CD4-positive, alpha-beta T cell treated with Interleukin-4 for 4 hours (primary cell): ENCODE measurements at places on chromosomes 6 and 20.

GRCh38 chr6:167153521-167153959, 4.2 kb downstream of the GPR31 start:
- peak; percentile 46 for DNase-seq

- DNase-seq, result no peak
These were observed 18.4 kb upstream of the IFNGR1 start for GRCh38 chr6:137237413-137238170.

- peak; percentile 84 for DNase-seq
These were observed 362 bp downstream of the DUSP22 start for GRCh38 chr6:292506-293192.

DNA sequence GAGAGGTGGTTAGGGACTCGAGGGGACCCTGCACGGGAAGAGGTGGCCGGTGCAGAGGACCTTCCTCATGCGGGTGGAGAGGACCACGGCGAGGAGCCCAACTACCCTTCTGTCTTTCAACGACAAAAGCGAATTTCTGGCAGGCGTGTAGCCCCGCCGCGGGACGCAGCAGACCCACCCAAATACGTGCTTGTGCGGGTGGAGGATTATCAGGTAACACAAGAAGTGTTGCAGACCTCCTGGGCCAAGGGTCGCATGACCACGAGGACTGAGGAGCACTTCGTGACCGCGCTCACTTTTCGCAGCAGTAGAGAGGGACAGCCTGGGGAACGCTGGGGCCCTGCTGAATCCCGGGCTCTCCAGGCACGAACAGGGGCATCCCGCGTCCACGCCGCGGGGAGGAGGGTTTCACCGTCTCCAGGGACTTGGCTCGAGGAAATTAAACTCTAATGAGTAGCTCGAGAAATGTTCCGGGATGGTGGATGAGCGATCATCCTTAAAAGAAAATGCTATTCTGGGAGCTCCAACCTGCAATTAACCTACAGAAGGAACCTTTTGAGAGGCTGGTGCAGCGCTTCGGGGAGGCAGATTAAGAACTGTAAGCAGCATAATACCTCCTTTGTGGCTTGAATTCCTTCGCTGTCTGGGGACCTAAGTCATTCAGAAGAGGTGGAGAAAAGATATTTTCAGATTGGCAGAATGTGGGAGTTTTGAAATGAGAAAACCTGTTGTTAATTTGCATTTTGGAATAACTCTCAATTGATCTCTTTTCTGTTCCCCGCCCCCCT, 804 bp downstream of the C6orf141 start:
- no peak for DNase-seq

GRCh38 chr6:168783720-168784119, 342.7 kb downstream of the SMOC2 start:
- DNase-seq, result no peak

DNA sequence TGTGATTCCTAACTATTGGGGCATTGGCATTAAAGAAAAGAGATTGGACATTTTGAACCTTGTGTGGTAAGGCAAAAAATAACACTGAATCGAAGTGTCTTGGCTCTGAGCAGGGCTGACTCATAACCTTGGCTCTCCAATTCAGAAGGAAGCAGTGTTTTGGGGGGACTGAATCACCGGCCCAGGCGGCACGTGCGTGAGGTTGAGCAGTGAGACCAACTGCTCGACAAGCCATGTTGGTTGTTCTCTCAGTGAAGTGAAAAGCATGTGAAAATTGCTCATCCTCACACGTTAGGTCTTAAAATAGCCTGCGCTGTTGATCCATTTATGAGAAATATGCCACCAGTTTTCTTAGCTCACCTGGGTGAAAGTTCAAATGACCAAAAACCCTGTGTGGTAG, 137.8 kb upstream of the SPACA1 start:
- DNase-seq, result no peak

DNA sequence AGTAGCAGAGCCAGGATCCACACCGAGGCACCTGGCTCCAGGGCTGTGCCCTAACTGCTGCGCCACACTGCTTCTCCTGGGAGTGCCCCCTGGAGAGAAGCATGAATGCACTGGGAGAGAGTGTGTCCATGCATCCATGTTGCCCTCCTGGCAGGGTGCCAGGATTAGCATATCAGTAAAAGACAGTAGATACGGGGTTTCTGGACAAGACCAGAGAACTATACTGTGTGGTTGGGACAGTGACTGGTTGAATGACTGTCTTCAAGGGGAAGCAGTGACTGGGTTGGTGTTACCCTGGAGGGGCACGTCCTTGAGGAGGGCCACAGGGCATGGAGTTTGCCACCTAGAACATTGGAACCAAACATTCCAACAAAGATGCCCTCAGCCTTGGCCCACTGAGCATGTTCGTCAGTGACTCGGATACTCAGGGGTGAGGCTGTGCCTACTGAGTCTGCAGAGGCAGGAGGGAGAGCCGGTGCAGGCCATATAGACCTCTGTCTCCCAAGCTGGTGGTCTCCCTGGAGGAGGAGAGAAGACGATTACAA, 288.8 kb downstream of the CDC5L start:
- DNase-seq, result no peak

DNA sequence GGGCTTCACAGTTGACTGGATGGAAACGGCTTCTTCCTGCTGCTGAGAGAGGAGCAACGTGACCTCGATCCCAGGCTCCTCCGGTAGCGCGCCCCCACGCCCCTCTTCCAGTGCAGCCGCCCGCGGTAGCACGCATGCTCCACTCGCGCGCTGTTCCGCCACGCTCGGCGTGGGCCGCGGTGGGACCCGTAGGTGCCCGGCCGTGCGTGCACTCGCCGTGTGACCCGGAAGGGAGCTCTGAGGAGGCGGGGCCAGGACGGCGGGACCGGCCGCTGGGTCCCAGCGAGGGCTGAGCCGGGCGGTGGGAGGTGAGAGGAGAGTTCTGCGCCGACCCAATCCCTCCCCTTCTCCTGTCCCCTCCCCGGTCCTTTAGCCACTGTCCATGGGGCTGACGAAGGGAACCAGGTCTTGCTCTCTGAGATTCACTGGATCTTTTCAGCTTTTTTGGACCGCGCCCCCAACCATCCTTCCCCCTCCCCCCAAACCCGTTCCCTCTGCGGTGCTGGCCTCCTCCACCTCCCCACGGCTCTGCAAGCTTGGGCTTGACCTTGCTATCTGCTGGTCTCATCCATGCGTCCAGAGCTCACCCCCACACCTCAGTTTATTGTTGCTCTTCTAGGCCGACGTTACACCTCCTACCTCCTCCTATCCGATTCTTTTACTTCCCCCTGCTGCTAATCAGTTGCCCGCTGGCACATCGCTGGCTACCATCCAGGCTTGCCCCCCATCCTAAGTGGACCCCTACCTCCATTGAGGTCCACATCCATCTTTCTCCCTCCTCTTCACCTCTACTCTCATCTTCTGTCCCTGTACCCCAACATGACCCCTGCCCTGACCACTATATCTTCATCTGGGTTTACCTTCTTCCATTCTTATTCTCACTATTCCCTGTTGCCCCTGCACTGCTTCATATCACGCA, at the start of gene CUL9:
Gene CUL9, plus strand, starts transcription at position 255 of the 919 bp plus-strand sequence. CDS start 2,115 bp downstream, outside the sequence.
- peak; percentile 73 for DNase-seq

GRCh38 chr6:43457643-43458042, 2.3 kb upstream of the DLK2 start:
- DNase-seq, result no peak

- DNase-seq, result no peak
These were observed 1.4 kb downstream of the NNAT start for GRCh38 chr20:37522260-37523011.

GRCh38 chr6:31578184-31579118, 3.1 kb downstream of the TNF start:
- no peak for DNase-seq

DNA sequence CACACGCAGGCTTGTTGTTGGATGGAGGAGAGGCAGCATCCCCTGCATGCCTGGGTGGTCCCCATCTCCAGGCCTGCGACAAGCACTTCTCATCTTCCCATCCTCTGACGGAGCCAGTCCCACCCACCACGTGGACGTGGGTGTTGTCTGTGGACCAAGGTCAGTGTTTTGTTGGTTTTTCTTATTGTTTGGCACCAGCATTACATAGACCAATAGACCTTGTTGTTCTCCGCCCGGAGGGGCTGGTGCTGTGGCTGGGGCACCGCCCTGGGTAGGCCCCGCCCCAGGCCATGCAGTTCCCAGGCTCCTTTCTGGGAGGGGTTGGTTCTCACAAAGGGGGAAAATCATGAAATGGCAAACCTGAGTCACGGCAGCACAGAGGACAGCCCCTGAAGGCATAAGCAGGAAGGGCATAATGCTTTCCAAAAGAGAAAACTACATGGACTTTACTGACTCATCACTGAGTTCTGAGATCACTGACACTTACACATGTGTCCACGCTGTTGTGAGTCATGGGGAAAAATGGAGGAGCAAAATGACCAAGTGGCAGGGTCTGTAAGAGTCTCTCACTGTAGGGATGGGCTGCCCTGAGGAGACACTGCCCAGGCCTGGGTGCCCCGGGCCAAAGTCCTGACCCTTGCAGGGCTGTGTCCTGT, 90.8 kb downstream of the THBS2 start:
- DNase-seq, result no peak

GRCh38 chr6:167227984-167228383, 63.1 kb upstream of the UNC93A start:
- DNase-seq, result no peak

GRCh38 chr6:151172751-151173150, 67.0 kb upstream of the AKAP12 start:
- DNase-seq, result no peak

DNA sequence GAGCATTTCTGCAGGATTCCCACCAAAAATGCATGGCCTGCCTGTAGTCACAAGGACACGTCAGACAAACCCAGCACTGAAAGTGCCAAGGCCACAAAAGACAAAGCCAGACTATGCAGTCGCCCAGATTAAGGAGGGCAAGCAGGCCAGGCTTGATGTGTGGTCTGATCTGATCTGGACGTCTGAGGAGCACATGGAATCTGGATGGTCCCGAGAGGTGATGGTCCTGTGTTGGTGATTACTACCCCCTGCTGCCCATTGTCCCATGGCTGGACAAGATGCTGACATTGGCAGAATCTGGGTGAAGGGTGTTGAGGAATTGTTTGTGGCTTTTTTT, 17.1 kb downstream of the NPEPL1 start:
- DNase-seq, result no peak

DNA sequence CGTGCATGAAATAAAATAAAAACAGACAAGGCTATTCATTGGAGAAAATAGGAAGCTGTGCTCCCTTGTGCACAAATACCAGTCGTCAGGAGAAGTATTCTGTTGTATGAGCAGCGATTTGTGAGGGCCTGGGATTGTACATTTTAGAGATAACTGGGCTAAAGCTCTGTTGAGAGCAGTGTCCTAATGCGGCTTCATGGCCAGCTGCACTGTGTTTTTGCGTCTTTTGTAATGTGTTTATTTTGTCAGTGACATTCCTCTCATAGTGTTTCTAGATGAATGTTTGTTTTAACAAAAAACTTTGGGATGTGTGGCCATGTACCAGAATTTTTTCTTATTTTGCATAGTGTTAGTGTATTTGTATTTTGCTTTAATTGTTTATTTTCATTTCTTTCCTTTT, 14.8 kb downstream of the ERMARD start:
- DNase-seq, result no peak

- no peak for DNase-seq
These were observed 85.3 kb downstream of the SLC16A10 start for GRCh38 chr6:111172563-111172962.

DNA sequence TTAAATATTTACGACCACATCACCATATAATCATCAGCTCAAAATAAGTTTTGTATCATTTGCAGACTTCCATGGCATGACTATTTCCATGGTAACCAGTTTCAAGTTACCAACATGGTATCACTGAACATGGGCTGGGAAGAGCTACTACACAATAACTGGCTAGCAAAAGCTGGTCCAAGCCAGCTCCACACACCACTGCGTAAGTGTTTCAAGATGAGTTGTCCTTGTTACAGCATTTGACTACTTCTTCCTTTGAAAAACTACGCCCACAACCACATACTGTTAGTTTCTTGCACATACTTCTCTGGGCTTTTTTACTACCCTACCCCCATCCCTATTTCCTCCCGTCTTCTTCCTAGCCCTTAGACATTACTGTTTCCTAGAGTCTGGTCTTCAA, 8.5 kb downstream of the CD164 start:
- peak; percentile 59 for DNase-seq

DNA sequence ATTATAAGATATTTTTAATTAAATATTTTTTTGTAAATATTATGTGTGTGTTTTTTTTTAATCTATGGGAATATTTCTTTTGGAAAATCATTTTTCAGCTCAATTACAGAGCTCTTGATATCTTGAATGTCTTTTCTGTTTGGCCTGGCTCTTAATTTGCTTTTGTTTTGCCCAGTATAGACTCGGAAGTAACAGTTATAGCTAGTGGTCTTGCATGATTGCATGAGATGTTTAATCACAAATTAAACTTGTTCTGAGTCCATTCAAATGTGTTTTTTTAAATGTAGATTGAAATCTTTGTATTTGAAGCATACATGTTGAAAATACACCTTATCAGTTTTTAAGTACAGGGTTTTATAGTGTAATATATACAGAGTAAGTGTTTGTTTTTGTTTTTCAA, 2.6 kb downstream of the ID4 start:
- DNase-seq, result no peak

GRCh38 chr6:129852257-129852858, 8.8 kb downstream of the TMEM244 start:
- peak; percentile 6 for DNase-seq

- no peak for DNase-seq
These were observed 140.4 kb downstream of the IMPG1 start for GRCh38 chr6:75932067-75932466.

DNA sequence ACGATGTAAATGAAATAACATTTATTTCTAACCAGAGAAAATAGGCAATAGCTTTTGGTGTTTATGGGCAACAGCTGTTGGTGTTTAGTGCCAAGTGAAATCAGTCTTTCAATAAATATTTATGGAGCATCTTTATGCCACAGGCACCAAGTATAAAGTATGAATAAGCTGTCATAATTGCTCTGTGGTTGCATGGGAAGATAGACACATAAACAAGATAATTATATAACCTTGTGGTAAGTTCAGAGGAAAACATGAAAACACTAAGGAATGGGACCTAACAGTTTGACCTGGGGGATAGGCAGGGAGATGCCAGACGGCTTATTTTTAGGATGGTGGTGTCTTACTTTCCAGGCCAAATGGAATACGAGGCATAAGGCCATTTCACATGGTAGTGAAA, 110.9 kb downstream of the GFRAL start:
- DNase-seq, result no peak

DNA sequence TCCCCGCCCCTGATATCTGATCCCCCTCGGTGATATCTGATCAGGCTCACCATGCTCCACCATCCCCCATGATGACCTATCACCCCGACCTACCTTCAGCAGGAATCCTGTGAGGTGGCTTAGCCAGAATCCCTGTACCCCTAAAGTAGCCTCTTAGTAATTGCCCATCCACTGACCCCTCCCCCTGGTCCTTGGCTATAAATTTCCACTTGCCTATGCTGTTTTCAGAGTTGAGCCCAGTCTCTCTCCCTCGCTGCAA, 177.5 kb upstream of the GGTLC1 start:
- DNase-seq, result no peak

DNA sequence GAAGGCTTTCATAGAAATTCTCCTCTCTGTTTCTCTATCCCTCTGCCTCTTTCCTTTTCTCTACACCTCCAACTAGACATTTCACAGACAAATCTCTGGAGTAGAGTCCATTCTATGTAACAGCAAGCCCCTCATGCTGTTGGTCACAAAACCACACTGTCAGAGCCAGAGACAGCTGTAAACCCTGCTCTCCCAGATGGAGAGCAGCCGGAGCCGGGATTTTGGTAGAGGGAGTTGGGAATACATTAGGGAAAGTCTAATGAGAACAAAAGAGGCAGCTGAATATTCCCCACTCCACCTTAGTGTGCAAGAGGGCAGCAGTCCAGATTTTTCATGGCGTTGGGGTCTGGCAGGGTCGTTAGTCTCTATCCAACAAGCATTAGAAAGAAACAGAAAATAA, 68.3 kb upstream of the EDN1 start:
- no peak for DNase-seq
